Spleen (tissue), 13 donors: ENCODE measurements at places on chromosomes 11 and 22. TPM values are rescaled to one million over a fixed set of nuclear protein-coding genes. Genes with fewer than 3 reads are reported as not detected.

Gene ZP1
- not detected for total RNA-seq

Gene DDI1
- total RNA-seq = not detected

Gene LRRC55
- total RNA-seq = 0.51 TPM

Gene NDUFS8
- 75.4 TPM for total RNA-seq

Gene EMID1
- total RNA-seq = 83.5 TPM

Gene F2
- not detected for total RNA-seq

Gene CEP126
- 2.0 TPM for total RNA-seq

Gene PLAAT2
- not detected for total RNA-seq

Gene PATE4
- not detected for total RNA-seq

Gene IGLL1
- total RNA-seq = not detected

Gene P2RX6
- 4.5 TPM for total RNA-seq

Gene DRD4
- total RNA-seq = not detected

Gene CHRNA10
- total RNA-seq = 4.3 TPM

Gene CD3E
- total RNA-seq = 60.0 TPM

Gene MRPL21
- total RNA-seq = 11.2 TPM

Gene GSTT4
- total RNA-seq = not detected

Gene ZNRD2
- 29.4 TPM for total RNA-seq

Gene APOA1
- total RNA-seq = 0.81 TPM

Gene SLC37A2
- total RNA-seq = 70.8 TPM

Gene DRD2
- total RNA-seq = not detected

Gene MAFF
- total RNA-seq = 8.3 TPM

Gene ATP5MG
- total RNA-seq = 50.4 TPM

Gene POLD3
- total RNA-seq = 17.0 TPM

Gene CPT1A
- total RNA-seq = 90.5 TPM
